ENCODE measurements at places on chromosomes 3 and 15. TPM values are rescaled to one million over a fixed set of nuclear protein-coding genes. Genes with fewer than 3 reads are reported as not detected.

Gene PCOLCE2
- total RNA-seq, result 32.5 TPM

DNA sequence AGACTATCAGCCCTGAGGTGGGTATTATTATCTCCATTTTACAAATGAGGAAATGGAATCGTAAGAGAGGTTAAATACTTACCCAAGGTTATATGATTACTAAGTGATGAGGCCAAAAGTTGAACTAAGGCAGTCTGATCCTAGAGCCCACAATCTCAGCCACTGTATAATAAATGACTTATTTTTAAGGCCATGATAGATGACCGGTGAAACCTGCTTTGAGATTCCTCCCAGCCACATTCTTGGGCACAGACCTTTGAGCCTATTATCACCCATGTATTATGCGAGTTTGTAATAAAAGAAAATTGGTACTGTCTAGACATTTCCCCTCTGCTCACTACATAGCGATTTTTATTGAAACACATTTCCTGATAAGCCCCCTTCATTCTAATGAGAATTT is 37.4 kb downstream of the POLQ start:
- H3K27me3 ChIP-seq, result no peaks in the 10 kb centered on the region
- no peak overlapping the region for H3K4me3 ChIP-seq
- H3K27ac ChIP-seq, result no peak overlapping the region
- DNase-seq, result no peak

- H3K36me3 ChIP-seq, result peaks cover 4% of the 10 kb centered on the region
- no peaks in the 10 kb centered on the region for H3K27me3 ChIP-seq
- H3K4me3 ChIP-seq, result no peak overlapping the region
- no peak for DNase-seq
Measured at GRCh38 chr3:134357261-134357913, 16.9 kb downstream of the AMOTL2 start.

Gene PLA2G4F
- total RNA-seq, result not detected

Gene NGLY1
- 45.0 TPM for total RNA-seq

- no peak overlapping the region for H3K4me3 ChIP-seq
- no peak overlapping the region for H3K27ac ChIP-seq
- no peaks in the 10 kb centered on the region for H3K36me3 ChIP-seq
Measured at GRCh38 chr3:136404056-136404455, 153.9 kb downstream of the PCCB start.

GRCh38 chr3:99699841-99700240 is 61.4 kb downstream of the COL8A1 start:
- H3K4me3 ChIP-seq, result no peak overlapping the region
- no peaks in the 10 kb centered on the region for H3K27me3 ChIP-seq
- DNase-seq, result no peak
- H3K4me1 ChIP-seq, result peaks cover 4% of the 10 kb centered on the region
- H3K36me3 ChIP-seq, result no peaks in the 10 kb centered on the region

DNA sequence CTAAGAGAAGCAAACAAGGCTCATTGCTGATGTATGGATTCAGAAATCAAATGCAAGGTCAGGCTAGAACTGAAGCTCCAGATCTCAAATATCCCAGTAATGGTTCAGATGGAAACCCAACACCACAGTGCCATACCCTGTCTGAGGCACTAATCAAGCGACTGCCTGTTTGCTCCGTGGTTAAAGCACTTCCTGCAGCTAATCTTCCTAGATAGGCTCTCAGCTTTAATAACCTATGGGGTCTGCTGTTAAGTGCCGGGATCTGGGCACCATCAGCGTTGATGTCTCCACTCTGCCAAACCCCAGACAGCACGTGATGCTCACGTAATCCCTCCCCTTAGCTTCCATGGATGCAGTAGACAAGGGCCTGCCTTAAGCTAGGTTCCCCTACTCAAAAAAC is 262.6 kb downstream of the MECOM start:
- DNase-seq, result no peak
- no peaks in the 10 kb centered on the region for H3K27me3 ChIP-seq
- peaks cover 24% of the 10 kb centered on the region for H3K4me1 ChIP-seq
- H3K36me3 ChIP-seq, result no peaks in the 10 kb centered on the region

- peaks cover 24% of the 10 kb centered on the region for H3K4me1 ChIP-seq
- no peak overlapping the region for H3K27ac ChIP-seq
- H3K36me3 ChIP-seq, result no peaks in the 10 kb centered on the region
Measured at GRCh38 chr15:49619226-49619625, 1.4 kb downstream of the FAM227B start.

GRCh38 chr3:39388741-39389248 is 5.6 kb downstream of the SLC25A38 start:
- H3K36me3 ChIP-seq, result no peaks in the 10 kb centered on the region
- H3K4me3 ChIP-seq, result no peak overlapping the region
- no peaks in the 10 kb centered on the region for H3K4me1 ChIP-seq
- DNase-seq, result no peak

DNA sequence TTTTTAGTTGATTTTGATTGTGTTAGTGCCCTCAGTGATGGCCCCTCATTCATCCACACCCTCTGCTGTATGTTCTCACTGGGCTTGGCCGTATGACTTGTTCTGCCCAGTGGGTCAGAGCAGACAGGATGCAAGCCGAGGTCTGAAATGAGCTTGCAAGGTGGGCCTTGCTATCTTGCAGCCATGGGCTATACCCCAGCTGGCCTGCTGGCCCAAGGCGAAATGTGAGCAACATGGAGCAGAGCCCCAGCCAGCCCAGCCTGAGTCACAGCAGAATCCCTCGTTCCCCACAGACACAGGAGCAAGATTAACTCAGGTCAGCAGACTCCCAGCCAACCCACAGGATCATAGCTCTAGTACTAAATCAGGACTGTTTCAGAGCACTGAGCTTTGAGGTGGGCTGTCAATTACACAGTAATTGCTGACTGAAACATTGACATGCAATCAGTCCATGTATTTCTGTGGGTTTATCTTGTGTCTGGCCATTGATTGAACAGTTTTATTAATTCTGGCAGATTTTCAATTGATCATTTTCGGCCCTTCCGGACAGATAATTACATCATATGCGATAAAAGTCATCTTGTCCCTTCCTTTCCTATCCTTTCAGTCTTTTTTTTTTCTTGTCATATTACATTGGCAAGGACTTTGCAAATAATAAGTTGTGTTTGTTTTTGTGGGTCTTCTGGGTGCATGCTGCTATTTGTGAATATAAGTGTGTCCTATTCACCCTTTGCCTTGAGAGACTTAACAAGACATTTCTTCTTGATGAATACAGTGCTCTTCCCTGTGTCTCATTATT is 27.1 kb downstream of the KLF15 start:
- H3K36me3 ChIP-seq, result no peaks in the 10 kb centered on the region
- no peak overlapping the region for H3K4me3 ChIP-seq
- H3K27me3 ChIP-seq, result no peaks in the 10 kb centered on the region
- no peaks in the 10 kb centered on the region for H3K4me1 ChIP-seq
- no peak overlapping the region for H3K27ac ChIP-seq

DNA sequence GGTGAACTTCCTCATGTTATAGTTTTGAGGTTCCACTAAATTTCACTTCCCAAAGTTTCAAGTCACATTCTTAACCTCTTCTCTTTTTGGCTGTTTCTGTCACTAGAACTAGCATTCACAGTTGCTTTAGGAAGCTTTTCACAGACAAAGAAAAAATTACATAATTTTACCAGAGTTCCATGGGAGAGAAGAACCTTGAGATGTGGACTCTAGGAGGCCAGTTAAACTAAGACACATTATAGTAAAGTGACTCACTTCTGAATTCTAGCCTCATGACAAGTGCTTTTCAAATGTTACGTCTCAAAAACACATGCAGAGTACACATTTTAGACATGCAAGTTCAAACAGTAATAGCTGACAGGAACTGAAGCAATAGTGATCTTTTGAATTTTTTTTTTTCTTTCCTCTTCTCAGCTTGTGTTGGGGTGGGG is 39.9 kb upstream of the LRTM1 start:
- H3K4me3 ChIP-seq, result no peak overlapping the region
- H3K36me3 ChIP-seq, result no peaks in the 10 kb centered on the region
- peaks cover 9% of the 10 kb centered on the region for H3K4me1 ChIP-seq
- no peak overlapping the region for H3K27ac ChIP-seq
- no peaks in the 10 kb centered on the region for H3K27me3 ChIP-seq

DNA sequence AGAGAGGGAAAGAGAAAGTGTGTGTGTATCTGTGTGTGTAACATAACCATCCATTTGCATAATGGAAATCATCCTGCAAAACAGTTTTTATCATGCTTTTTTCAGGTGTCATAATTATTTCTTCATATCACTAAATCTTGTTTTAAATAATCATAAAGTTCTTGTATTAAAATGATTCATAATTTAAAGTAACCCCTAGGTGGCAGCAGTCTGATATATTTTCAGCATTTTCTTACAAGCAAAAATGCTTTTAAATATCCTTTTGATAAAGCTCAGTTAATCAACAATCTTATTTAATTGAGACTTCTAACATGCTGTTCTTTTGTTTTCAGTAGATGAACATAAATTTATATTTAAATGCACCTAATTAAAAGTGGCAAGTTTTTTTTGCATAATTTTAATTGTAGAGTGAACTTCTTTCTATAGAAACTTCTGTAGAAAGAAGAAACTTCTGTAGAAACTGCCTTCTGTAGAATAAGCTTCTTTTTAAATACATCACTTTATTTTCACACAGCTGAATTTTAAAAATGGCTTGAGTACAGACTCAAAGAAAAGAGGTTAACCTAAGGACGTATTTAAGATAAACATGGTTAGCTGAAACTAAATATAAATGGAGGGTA is 72.5 kb downstream of the OPA1 start:
- H3K27me3 ChIP-seq, result no peaks in the 10 kb centered on the region
- DNase-seq, result no peak
- H3K36me3 ChIP-seq, result peaks cover 22% of the 10 kb centered on the region
- no peak overlapping the region for H3K4me3 ChIP-seq
- peaks cover 9% of the 10 kb centered on the region for H3K4me1 ChIP-seq

Gene SHF
- 32.2 TPM for total RNA-seq

Measured in neural progenitor cell (in vitro differentiated cells).